Activated T-cell treated with anti-CD3 and anti-CD28 coated beads for 1 hour (primary cell): ENCODE measurements at places on chromosomes 12 and 14.

DNA sequence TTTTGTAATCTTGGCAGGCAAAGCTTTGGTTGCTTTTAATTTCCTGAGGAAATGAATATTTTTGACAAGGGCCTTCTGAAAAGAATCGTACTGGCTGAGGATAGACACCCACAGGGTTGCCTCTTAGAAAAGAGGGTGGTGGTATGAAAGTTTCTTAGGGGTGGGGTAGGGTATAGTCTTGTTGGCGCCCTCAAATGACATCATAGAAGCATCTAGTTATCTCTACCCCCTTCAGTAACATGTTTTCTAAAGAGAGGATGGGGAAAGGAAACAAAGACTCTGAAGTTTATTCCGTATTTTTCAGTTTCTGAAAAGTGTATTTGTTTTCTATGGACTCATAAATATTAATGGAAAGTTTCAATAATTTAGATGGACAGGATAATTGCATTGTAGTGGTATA, 13.7 kb downstream of the PRKCH start:
- no peak for DNase-seq

GRCh38 chr14:76918256-76918781, 92.1 kb downstream of the LRRC74A start:
- DNase-seq = no peak

- no peak for DNase-seq
Observed at GRCh38 chr12:89786177-89786810, 77.7 kb upstream of the ATP2B1 start.

- no peak for DNase-seq
Observed at GRCh38 chr12:48990552-48990951, 8.6 kb downstream of the DDN start.

GRCh38 chr14:37203423-37203822, 5.7 kb downstream of the MIPOL1 start:
- no peak for DNase-seq

- DNase-seq = no peak
Observed at GRCh38 chr14:22613106-22613695, 15.1 kb downstream of the ABHD4 start.

- no peak for DNase-seq
Observed at GRCh38 chr12:132886529-132887477, 602 bp downstream of the CHFR start.

- DNase-seq = peak; percentile 19
Observed at GRCh38 chr12:14845350-14845750, 2.0 kb upstream of the ART4 start.

- DNase-seq = no peak
Observed at GRCh38 chr14:77903937-77904617, 104.2 kb downstream of the ADCK1 start.

DNA sequence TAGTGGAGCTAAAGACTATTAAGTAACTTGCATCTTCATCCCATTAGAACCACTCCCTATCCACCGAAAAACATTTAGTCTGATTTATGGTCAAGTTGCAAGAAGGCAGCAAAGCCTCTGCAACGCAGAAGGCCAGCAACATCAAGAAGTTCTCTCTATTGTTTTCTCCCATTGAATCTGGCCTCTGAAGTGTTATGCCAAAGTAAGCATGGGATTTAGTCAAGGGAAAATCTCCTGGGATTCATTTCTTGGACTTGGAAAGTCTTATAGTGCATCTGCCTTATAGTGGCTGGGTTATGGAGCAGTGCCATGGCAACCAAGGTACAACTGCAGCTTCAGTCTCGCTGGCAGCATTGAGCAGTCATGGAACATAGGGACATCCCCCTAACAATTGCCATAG, 87.7 kb upstream of the KRR1 start:
- no peak for DNase-seq

- no peak for DNase-seq
Observed at GRCh38 chr14:74959596-74960180, 4.3 kb upstream of the PGF start.

DNA sequence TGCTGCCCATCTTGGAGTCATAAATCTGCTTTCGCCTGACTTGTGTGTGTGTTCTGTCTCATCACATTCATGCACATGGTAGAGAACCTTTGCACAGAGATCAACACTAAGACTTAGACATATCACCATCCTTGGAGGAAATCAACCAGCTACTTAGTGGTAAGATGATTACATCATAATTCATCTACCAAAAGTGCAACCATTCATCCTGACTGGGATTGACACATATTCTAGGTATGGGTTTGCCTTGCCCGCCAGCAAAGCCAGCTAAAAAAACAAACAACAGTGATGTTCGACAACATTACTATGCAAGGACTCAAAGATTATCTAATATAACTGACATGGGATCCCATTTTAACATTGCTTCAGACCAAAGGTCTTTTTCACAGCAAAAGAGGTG, 228.7 kb downstream of the NUAK1 start:
- no peak for DNase-seq

DNA sequence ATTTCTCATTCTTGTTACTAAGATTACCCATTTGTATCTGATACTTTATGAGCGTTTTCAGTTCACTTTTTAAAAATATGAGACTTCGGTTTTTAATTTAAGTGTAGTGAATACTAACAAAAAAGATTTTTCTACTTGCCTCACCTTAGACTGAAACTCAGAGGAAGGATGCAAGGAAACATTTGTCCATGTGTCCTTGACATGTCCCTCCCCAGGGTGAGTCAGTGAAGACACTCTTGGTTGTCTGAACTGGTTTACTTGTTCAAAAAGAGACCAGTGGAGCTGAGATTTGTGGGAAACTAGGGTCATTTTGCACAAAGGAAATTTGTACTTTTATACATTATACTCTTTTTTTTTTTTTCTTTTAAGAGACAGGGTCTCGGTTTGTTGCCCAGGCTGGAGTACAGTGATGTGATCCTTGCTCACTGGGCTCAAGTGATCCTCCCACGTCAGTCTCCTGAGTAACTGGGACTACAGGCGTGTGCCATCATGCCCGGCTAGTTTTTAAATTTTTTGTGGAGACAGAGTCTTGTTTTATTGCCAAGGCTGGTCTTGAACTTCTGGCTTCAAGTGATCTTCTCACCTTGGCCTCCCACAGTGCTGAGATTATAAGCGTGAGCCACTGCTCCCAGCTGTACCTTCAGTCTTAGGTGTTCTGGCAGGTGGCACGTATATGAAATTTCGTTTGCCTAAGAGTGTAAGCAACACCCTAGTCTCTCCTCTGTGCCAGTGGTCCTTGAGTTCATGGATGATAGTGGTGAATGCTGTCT, 56.7 kb downstream of the PPFIBP1 start:
- no peak for DNase-seq

- no peak for DNase-seq
Observed at GRCh38 chr12:75389706-75390105, 1.2 kb upstream of the GLIPR1L2 start.

DNA sequence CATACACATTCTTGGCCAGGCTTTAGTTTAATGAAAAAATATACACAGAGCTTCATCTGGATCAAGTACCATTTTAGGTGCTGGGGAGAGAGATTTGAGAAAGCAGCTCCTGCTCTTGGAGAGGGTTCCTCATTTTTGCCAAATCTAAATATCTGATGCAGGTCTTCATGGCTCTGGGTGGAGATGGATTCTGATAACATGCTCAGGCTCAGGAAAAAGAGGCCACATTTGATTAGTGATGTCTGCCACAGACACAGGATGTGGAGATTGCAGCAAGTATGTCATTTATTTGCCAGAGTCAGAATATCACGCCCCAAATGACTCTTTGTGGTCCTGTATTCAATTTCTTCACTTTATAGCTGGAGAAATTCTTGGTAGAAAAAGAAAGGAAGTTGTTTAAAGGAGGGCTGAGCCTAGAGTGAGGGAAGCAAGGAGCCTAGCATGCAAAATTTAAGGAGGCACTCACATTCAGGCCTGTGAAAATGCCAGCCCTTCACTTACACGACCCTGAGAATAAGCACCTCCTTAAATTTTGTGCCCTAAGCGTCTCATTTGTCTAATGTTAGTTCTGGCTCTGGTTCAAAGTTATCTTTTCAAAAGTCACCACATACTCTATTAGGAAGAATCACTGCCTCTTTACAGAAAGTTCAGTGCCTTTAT, 492.9 kb upstream of the TBX3 start:
- DNase-seq = no peak

GRCh38 chr12:25959071-25959961, 834 bp downstream of the RASSF8 start:
- DNase-seq = no peak

GRCh38 chr12:15808652-15809051, 19.5 kb upstream of the EPS8 start:
- DNase-seq = no peak

DNA sequence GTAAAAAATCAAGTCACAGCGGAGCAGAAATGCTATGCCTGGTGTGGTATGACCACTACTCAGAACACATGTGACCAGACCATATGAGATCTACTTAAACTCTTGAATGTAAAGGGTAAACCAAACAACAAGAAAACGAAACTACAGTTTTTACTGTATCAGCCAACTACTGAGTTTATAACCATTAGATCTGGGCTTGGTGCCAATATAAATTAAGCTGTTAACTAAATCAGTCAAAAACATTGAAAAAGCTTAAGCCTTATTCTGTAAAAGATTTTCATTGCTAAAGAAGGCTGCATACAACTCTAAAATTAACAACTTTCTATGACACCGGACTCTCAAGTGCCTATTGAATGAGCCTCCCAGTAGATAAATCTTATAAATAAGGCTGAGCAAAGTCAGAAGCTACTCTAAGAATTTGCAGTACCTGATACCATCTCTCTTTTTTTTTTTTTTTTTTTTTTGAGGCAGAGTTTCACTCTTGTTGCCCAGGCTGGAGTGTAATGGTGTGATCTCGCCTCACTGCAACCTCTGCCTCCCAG, 35.4 kb downstream of the SPTLC2 start:
- no peak for DNase-seq

DNA sequence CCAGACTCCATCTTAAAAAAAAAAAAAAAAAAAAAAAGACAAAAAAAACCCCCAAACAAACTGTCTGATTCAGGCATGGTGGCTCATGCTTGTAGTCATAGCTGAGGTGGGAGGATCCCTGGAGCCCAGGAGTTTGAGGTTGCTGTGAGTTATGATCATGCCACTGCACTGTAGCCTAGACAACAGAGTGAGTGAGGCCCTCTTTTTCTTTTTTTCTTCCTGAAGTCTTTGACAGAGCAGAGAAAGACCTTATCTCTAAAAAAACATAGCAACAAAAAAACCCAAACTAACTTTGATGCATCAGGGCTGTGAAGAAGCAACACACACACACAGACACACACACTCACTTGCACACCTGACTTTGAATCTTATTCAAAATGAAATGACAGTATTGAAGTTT, 7.7 kb upstream of the AMN1 start:
- DNase-seq = peak; percentile 37

GRCh38 chr12:121861636-121862254, 3.1 kb upstream of the HPD start:
- DNase-seq = no peak

DNA sequence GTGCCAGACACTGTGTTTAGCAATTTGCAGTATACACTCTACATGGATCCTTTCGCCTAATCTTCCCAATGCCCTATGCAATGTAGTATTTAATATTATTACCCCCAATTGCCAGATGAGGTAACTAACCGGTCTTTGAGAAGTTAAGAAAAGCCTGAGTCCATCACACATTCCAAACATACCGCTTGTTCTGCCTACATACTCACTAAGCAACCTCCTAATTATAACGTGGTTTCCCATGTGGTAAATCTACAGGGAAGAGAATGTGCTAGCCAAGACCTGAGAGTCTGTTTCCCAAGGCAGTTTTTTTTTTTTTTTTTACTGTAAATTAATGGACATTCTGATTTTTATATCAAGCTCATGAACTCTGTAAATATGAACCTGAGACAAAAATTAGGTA, 37.2 kb downstream of the ATP2B1 start:
- no peak for DNase-seq

- DNase-seq = no peak
Observed at GRCh38 chr14:72788972-72789728, 104.8 kb downstream of the DPF3 start.

DNA sequence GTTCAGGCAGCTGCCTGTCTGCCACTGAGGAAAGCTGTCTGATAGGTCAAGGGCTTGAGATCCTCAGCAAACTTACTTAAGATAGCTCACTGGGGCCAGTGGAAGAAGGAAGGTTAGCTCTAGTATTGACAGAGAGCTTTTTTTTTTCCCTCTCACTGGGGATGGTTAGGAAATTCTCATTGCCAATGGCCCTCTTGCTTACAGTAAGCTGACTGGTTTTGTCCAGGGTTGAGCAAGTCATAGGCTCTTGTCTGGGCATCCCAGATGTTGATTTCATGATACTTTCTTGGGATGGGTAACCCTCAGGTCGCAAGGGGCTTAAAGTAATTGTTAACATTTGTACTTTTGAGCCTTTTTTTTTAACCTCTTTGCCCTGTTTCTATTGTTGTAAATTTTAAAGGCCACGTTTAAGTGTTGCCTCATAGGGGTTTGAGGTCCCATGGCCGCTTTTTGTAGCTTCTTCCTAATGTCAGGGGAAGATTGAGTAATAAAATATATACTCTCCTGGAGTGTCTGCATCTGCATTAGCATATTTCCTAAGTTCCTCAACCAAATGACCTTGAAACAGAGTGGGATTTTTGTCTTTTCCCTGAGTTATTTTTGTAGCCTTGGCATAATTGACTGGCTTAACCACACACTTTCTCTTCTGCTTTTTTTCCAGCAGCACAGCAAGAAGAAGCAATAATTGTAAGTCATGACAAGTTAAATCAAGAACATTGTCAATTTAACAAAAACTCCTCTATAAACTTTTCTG, 716.0 kb downstream of the LRFN5 start:
- DNase-seq = no peak

GRCh38 chr12:7369274-7369729, 65.4 kb downstream of the ACSM4 start:
- no peak for DNase-seq

DNA sequence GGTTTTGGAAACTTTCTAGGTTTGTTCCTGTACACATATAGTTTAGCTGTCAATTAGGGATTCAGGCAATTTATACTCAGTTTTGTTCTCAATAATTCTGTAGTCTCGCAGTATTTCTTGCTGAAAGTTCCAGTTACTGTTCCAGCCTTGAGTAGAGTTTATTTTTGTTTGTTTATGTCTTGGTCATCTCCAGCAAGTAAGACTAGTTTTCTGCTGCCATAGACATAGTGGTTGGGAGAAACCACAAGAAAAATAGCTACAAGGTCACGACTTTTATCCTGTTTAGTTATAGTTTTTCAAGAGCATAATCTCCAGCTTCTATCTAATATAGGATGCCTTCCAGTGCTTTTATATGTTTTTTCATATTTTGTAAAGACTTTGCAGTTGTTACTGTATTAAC, 99.6 kb upstream of the FOXG1 start:
- DNase-seq = no peak

- DNase-seq = no peak
Observed at GRCh38 chr12:96015672-96016071, 19.5 kb upstream of the HAL start.

DNA sequence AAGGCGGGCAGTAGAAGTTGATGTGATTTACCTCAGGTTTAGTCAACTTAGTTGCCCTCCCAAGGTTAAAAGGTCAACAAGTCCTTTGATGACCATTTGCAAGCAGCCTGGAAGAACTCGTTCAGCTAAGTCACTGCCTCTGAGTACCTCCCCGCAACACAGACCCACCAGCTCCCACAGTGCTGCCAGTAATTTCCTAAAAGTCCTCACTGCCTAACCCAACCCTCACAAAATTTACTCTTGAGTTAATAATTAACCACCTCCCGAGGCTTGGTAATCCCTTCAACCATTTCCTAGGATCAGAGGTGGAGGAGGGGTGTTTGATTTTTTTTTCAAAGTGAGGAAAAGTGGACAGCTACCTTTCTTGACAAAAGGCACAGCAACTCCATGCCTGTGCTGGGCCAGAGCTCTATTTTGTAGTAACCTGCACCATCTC, 55.8 kb downstream of the MAP3K9 start:
- DNase-seq = no peak
